ENCODE measurements at places on chromosomes 2 and 18. TPM values are rescaled to one million over a fixed set of nuclear protein-coding genes. Genes with fewer than 3 reads are reported as not detected.

The PLGLB2 gene
- total RNA-seq = 2.3 TPM

DNA sequence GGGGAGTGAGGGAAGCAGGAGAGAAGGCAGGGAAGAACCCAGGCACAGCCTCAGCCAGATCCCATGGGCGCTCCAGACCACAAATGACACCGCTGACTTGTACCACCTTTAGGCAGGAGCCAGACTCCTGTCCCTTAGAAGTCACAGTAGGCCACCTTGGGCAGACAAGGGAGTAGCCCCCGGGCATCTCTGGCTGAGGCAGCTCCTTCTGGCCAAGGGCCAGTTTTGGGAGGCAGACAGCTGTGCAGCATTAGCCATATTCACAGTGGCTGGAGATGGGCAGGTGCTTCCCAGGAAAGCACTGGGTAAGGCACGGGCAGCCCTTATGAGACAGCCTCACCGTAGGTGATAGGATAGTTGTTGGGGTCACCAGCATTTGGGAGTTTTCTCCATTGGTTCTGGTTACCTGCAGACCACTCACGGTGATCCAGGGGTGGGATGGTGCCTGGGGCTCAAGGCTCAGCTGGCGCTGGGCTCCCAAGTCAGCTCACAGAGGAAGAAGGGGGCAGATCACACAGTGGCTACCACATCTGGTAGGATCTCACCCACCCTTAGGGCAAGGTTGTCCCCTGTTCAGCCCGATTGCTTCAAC, 2.1 kb downstream of the ASTL start:
- H3K27ac ChIP-seq = no peak overlapping the region
- DNase-seq = no peak
- H3K36me3 ChIP-seq = no peaks in the 10 kb centered on the region
- H3K4me3 ChIP-seq = no peak overlapping the region
- H3K27me3 ChIP-seq = no peaks in the 10 kb centered on the region

DNA sequence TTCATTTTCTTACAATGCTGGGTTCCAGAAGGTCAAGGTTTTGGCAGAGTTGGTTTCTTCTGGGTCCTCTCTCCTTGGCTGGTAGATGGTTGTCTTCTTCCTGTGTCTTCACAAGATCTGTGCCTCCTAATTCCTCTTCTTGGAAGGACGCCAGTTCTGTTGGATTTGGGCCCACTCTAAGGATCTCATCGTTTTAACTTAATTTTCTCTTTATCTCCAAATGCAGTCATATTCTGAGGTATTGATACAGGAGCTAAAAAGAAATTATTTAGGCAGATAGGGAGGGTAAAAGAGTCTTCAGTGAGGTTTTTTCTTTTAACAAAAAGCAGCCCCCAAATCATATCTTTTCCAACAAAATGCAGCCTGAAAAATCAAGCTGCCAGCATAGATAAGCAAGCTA, 998.4 kb downstream of the SOCS6 start:
- H3K27ac ChIP-seq = no peak overlapping the region
- DNase-seq = no peak
- H3K4me1 ChIP-seq = no peaks in the 10 kb centered on the region

The SGO2 gene
- 46.4 TPM for total RNA-seq

The ALPP gene
- total RNA-seq = not detected

The TRMT61B gene
- total RNA-seq = 23.9 TPM

DNA sequence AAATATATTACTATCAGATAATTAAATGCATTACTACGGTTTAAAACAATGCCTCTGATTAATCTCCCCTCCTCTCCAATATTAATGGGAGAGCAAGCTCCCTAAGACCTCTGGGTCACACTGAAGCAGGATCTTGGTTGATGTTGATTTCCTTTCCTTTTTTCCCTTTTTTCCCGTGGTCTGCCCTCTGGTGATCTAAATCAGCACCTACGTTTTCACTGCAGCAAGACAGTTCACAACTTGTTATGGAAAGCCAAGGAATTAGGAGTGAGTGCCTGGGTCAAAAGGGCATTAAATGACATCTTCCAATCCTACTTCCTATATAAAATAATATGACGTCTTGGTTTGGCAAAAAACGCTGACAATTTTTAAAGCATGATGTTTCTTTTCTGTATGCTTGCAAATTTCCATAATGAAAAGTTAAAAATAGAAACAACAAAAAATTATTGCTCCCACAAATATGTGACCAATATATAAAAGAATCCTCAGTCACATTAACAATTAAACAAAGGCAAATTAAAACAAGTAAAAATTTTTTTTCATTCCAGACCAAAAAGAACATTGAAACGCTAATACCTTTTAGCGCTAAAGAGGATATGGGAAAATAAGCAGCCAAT, 7.9 kb upstream of the CFAP36 start:
- peak; percentile 64 for DNase-seq
- H3K4me1 ChIP-seq = no peaks in the 10 kb centered on the region
- no peaks in the 10 kb centered on the region for H3K27me3 ChIP-seq
- H3K36me3 ChIP-seq = no peaks in the 10 kb centered on the region
- no peak overlapping the region for H3K27ac ChIP-seq

DNA sequence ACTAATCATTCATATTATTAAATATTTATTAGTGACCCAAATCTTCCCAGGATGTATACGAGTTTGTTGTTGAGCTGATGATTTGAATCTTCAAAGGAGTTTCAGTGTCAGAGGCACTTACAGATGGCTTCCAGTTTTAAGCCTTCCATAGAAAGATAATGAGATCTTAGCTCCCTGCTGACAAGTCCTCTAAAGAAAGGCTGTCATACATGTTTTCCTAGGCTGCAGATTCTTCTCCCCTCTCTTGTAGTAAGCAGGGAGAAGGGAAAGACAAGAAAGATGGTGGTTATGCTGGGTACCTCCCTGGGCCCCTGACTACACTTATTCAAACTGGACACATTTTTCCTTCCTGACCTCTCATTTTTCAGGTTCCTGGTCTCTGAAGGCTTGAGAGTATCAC, 8.1 kb upstream of the GAREM1 start:
- H3K4me3 ChIP-seq = no peak overlapping the region
- no peaks in the 10 kb centered on the region for H3K36me3 ChIP-seq
- no peak overlapping the region for H3K27ac ChIP-seq
- no peaks in the 10 kb centered on the region for H3K27me3 ChIP-seq

GRCh38 chr2:102803897-102804217, 42.0 kb downstream of the TMEM182 start:
- H3K4me1 ChIP-seq = no peaks in the 10 kb centered on the region
- peaks cover 10% of the 10 kb centered on the region for H3K36me3 ChIP-seq
- no peak for DNase-seq
- no peak overlapping the region for H3K4me3 ChIP-seq
- H3K27me3 ChIP-seq = no peaks in the 10 kb centered on the region
- H3K27ac ChIP-seq = no peak overlapping the region

- no peak for DNase-seq
- H3K27me3 ChIP-seq = no peaks in the 10 kb centered on the region
- H3K27ac ChIP-seq = no peak overlapping the region
- no peaks in the 10 kb centered on the region for H3K4me1 ChIP-seq
Measured at GRCh38 chr2:99205491-99205890, 24.5 kb downstream of the MRPL30 start.

- H3K27me3 ChIP-seq = no peaks in the 10 kb centered on the region
- H3K36me3 ChIP-seq = peaks cover 13% of the 10 kb centered on the region
- no peak for DNase-seq
- no peak overlapping the region for H3K27ac ChIP-seq
- no peaks in the 10 kb centered on the region for H3K4me1 ChIP-seq
Measured at GRCh38 chr2:53905396-53905795, 45.6 kb upstream of the GPR75 start.

- no peaks in the 10 kb centered on the region for H3K27me3 ChIP-seq
- no peak overlapping the region for H3K27ac ChIP-seq
- no peaks in the 10 kb centered on the region for H3K36me3 ChIP-seq
- DNase-seq = no peak
- H3K4me1 ChIP-seq = no peaks in the 10 kb centered on the region
- no peak overlapping the region for H3K4me3 ChIP-seq
Measured at GRCh38 chr2:49715597-49715996, 561.3 kb upstream of the FSHR start.

The SLC19A3 gene
- 0.96 TPM for total RNA-seq

GRCh38 chr18:76805221-76805620, 17.1 kb upstream of the ZNF236 start:
- no peak overlapping the region for H3K27ac ChIP-seq
- no peak overlapping the region for H3K4me3 ChIP-seq
- no peak for DNase-seq
- peaks cover 10% of the 10 kb centered on the region for H3K27me3 ChIP-seq
- no peaks in the 10 kb centered on the region for H3K36me3 ChIP-seq
- H3K4me1 ChIP-seq = peaks cover 4% of the 10 kb centered on the region

Data from neural progenitor cell (in vitro differentiated cells).